CD4-positive, alpha-beta T cell treated with Interleukin-6 at 100 ng/mL for 8 hours (primary cell): ENCODE measurements at places on chromosomes 6 and 20.

DNA sequence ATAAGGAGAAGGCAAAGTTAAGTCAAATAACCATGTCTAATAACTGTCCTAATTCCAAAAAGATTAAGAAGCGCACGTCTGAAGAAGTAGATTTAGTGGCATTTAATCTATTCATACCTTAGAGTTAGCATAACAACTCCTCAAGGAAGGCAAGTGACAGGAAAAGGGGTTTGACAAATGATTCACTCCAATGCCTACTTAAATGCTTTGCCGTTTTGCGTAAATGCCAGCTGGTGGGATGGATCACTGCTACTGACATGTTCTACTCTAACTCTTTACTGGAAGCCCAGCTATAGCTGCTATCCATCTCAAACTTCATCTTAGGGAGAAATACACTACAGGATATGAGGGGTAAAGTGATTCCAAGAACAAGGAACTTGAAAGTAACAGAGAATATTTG, 347.3 kb upstream of the RUNX2 start:
- DNase-seq: no peak

DNA sequence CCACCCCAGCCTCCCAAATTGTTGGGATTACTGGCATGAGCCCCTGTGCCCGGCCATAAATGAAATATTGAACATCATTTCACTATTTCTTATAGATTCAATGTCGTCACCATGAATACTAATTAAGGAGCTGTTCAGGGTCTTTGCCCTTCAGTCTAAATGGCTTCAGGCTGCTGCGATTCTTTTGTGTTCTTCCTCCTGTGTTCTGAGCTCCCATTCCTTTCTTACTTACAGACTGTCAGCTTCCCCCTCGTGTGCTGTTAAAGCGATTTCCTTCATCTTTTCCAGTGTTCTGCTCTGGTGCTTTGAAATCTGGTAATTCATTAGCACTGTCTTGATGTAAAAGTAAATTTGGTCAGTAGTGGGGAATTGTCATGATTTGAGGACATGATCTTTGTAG, 63.3 kb upstream of the PRDM1 start:
- DNase-seq: no peak

- DNase-seq: no peak
Observed at GRCh38 chr6:90989763-90990162, 402.9 kb upstream of the MAP3K7 start.

DNA sequence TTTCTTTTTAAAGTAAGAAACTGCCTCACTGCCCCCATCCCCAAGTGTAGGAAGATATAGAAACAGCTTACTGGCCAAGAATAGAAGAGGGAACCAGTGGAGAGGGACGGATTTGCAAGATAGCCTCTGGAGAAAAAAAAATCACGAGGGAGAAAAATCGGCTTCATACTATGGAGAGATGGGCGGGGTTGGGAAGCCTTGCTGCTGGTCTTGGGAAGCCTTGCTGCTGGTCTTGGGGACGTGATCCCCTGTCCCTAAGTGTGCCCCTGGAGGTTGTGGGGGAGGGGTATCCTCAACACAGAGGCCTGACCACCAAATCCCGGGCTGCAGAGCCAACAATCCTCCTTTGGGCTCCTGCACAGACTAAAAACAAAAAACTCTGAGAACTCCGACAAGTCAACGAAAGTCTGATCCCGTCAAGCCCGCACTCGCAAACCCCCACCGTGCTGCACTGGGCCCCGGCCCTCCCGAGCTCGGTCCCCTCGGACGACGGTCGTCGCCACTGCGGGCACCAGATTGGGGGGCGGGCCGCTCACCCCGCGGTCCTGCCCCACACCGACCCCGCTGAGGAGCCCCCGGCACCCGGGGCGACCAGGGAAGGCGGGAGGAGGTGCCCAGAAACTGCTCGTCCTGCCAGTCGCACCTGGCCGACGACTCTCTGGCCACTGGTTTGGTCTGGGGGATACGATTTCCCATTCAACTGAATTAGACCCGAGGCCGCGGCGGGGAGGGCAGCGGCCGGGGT, 750 bp downstream of the MAP7 start:
- DNase-seq: no peak

- DNase-seq: no peak
Observed at GRCh38 chr6:32963866-32964265, 4.5 kb upstream of the BRD2 start.

- no peak for DNase-seq
Observed at GRCh38 chr20:51365670-51366069, 176.8 kb downstream of the NFATC2 start.

- peak; percentile 37 for DNase-seq
Observed at GRCh38 chr6:498795-499231, 107.3 kb downstream of the IRF4 start.

DNA sequence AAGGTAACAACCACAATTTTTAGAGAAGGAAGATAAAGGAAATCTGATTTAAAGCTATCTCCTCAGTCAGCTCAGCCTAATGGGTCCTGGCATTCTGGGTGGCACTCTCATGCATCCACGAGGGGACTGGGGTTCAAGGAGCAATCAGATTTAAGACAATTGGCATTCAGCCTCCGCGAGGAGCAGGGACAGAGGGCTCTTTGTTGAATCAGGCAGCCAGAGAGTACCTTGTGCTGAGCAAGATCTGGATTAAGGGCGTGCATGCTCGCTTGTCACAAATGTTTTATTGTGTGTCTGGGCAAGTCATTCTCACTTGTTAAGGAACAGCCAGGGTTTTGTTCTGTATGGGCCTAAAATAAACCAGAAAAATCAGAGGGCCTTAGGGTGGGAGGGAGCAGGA, 475.3 kb upstream of the NRSN1 start:
- no peak for DNase-seq
